ENCODE measurements at places on chromosomes 5 and 9. TPM values are rescaled to one million over a fixed set of nuclear protein-coding genes. Genes with fewer than 3 reads are reported as not detected.

ACOT12 gene
- total RNA-seq = not detected

GLRA1 gene
- total RNA-seq = not detected

ZDHHC21 gene
- 32.1 TPM for total RNA-seq

NFX1 gene
- 22.2 TPM for total RNA-seq

PCDHGC4 gene
- total RNA-seq = 2.3 TPM

CNOT6 gene
- 12.7 TPM for total RNA-seq

CKMT2 gene
- total RNA-seq = not detected

FRMD3 gene
- 11.1 TPM for total RNA-seq

LCP2 gene
- total RNA-seq = not detected

GFPT2 gene
- 0.98 TPM for total RNA-seq

ADAMTS19 gene
- total RNA-seq = not detected

C9orf72 gene
- total RNA-seq = 8.2 TPM

IRX1 gene
- not detected for total RNA-seq

PLAA gene
- total RNA-seq = 42.8 TPM

PAEP gene
- total RNA-seq = not detected

IL7R gene
- 3.6 TPM for total RNA-seq

All from vein endothelial cell (primary cell).